ENCODE measurements at places on chromosomes 4 and X.

DNA sequence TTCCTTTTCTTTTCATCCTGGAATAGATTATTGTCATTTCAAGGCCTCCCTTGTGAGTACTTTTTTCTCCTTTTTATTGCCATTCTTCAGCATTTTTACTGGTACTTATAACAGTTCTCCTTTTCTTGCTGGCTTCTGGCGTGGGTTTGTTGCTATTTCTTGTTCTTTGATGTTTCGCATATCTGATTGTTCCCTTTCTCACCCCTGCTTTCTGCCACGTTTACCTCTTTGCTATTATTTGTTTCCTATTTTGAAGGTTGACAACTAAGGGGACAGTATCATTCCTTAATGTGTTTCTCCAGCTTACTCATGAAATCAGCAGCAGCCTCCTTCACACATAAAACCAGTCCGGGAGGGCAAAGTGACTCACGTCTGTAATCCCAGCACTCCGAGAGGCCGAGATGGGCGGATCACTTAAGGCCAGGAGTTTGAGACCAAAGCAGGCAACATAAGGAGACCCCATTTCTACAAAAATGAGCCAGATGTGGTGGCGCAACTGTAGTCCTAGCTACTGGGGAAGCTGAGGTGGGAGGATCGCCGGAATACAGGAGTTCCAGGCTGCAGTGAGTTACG lies 72.6 kb downstream of the DMD start:
- DNase-seq, result no peak

DNA sequence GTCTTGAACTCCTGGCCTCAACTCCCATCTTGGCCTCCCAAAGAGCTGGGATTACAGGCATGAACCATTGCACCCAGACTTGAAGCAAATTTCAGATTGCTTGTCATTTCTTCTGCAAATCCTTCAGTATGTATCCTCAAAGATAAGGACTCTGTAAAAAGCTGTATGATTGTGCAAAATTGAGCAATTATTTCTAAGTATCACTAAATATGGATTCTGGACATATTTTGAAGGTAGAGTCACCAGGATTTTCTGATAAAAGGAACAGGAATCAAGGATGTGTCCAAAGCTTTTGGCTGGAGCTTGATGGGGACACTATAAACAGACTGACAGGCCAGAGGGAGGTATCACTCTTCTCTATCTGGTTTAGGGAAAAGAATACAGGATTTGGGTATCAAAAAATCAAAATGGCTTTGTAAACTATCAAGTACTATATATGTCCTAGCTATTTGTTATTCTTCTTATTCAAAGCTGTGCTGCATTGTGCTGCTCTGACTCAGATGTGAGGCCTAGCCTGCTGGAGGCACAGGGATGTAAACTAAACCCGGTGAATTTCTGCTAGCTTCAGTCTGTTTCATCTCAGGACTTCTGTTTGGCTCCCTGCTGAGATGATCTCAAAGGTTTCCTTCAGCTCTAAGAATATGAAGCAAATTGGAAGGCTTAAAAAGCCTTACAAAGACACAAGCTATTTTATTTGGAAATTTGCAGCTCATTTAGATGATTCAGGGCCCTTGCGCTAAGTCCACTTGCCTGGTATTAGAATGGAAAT lies 8.3 kb downstream of the RPS4X start:
- DNase-seq, result no peak

GRCh38 chr4:39469429-39470077 lies 10.7 kb downstream of the LIAS start:
- no peak for DNase-seq

- DNase-seq, result no peak
These were observed 125.0 kb downstream of the SPCS3 start for GRCh38 chr4:176444741-176445140.
